ENCODE measurements at places on chromosomes 1 and 21.

DNA sequence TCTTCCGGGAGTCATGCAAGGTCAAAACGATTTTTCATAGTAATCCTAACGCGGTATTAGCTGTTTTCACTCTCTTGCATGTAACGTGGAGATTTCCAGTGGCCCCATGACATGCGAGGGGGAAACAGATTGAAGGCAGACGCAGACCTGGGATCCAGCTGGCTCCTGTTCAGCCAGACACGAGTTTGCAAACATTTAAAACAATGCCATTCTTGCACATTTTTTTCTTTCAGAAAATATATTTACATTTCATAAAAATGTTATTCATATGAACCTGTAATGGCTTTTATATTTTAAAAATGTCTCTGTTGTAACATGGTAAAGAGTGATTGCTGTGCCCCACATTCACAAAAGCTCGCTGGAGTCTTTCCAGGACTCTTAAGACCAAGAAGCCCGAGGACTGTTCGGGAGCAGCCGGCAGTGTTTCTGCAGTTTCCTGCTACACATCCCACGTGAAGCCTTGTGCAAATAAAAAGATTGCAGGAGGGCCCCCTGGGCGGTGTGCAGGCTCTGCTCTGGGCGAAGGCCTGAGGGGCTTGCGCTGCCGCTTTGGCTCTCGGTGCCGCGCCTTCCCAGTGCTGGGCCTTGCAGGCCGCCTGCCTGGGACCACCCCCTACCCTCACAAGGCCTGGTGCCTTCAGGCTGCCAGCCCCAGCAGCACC, 184.9 kb downstream of the DYRK1A start:
- peak; percentile 10 for DNase-seq

- no peak for DNase-seq
Measured at GRCh38 chr1:148166558-148167492, 14.7 kb upstream of the NBPF11 start.

DNA sequence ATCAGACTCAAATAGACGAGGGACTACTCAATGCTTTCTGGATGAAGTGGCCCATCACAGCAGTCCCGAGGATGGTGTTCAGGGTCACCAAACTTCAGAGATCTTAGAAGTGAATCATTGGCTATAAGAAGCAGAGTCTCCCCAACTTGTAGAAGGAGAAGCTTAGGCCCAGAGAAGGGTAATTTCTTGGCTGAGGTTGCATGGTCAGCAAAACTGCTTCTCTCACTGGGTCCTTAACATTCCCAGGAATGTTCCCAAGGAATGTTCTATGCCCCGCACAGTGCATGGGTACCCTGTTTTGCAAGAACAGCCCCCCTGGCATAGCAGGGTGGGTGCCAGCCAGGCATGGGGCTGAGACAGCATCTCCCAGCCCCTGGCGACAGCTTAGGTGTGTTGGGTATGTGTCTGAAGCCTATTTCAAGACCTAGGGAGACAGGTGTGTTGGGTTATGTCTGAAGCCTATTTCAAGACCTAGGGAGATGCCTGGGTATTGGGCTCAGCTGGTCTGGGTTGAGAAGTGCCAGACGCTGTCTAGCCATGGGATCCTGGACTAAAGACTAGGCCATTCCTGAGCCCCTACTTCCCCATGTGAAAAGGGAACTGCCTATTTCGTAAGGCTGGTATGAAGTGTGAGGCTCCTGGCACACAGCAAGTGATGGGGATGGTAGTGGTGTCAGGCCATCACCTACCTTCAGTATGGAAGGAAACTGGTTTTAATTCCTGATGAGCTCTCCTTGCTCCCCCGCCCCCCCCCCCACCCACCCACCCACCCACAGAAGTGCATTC, 26.1 kb downstream of the PADI6 start:
- no peak for DNase-seq

DNA sequence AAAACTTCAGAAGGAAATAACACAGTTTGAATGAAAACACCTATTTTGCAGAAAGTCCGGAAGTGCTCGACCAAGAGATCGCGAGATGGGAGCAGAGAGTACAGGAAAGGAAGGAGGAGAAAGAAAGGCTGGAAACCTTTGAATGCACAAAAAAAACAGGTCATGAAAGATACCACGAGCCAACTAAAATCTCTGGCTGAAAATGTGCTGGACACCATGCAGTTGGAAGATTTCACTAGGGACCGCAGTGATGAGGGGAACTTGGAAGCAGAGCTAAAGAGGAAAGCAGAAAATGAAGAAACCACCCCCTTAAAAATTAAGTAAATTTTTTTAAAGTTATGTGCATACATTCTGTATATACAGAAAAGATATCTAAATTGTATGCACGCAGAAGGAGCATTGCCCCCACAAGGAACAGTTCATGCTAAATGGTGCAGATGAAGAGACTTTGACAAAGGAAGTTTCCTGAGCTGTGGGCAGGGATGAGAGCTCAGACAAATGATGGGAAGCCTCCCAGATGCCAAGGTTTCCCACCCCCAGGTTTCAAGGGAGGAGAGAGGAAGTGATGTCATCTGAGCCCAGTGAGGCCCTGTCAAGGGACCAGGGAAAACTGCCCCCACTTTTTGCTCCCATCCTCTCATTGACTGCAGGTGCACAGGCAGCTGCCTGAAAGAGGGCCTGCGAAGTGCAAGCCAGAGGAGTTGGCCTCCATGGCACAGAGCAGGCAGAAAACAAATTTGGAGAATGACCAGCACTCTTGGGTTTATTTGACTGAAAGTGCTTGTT, 52.5 kb downstream of the ETS2 start:
- DNase-seq, result no peak

DNA sequence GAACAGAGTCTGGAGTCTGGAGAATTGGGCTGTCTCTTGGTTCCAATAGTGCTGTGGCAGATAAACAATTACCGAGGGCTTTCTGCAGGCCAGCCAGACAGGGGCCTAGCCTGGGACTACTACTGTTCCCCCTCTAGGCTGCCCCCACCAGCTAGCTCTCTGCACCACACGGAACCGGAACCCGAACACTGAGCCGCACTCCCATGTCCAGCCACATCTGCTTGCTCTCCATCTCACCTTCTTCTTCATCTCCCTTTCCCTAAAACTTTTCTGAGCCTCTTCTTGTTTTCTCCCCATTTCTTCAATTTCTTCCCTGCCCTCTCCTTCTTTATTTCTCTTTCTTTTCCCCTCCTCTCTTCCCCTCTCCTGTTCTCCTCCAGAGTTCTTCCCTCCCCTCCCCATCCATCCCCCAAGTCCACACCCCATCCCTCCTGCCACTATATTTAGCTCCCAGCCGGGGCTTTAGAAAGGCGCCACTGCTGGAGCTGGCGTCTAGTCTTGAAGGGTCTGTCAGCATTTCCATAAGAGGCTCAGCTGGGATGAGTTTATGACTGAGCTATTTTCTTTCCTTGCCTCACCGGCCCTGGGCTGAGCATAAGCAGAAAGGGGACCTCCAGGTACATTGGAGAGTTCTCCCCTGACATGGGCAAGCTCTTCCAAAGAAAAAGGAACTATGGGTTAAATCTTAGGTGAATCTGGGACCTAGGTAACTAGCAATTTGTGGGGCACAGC, 25.7 kb upstream of the ATP2B4 start:
- no peak for DNase-seq

GRCh38 chr1:185838111-185838510, 103.9 kb downstream of the HMCN1 start:
- DNase-seq, result no peak

GRCh38 chr1:150366416-150367296, 2.7 kb downstream of the RPRD2 start:
- DNase-seq, result no peak

GRCh38 chr21:33380483-33380998, 22.7 kb upstream of the IFNGR2 start:
- DNase-seq, result peak; percentile 90

DNA sequence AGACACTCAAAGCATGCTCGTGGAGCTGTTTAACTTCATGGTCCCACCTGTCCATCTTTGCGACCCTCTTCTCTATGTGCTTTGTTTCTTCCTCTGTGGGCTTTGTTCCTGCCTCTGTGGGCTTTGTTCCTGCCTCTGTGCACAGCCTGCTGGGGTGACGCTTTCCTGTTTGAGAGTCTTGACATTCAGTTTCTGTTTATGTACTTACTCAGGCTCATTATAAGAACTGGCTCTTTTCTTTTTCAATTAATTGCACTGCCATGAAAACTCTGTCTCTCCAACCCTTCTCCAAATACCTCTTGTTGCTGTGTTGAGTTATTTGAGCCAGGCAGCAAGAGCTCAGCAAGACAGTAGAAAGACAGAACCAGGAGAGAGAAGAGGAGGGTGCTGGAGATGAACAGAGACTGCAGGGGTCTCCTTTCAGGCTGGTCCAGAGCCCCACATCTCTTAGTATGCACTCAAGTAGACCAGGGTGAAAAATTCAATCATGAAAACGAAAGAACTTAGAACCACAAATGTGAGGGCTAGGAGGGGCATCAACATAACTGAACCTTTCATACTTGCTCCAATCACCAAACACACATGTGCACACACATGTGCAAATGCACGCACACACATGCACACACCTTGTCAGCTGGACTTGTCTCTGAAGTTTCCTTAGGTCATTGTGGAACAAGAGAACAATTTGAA, 88.3 kb upstream of the SGIP1 start:
- no peak for DNase-seq

DNA sequence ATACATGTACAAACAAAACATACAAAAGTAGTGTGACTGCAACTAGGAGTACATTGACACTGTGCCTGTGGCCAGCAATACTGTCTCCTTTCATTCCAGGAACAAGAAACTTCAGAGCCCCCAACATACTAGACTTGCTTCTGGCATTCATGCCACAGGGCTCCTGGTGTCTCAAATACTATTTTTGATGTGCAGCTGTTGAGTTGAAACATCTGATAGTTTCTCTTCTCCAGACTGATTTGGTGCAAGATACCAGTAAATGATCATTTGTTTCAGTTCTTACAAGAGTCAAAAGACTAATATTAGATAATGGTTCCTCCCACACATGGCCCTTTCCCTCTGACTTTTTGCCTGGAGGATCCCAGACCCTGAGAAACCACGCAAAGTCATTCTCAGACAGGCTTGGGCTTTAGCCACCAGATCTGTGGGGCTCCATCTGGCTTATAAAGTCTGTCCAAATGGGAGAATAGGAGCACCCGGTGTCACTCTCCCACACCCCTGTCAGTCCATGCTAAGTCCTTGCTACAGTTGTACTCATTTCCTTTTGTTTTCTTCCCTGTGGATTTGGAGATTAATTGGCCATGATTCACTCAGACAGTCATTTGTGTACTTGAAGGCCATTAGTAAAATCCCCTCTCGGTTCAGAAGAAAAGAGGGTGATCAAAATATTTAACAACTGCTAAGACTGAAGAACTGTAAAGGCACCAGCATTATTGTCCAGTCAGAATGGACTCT, 163.5 kb upstream of the RUNX1 start:
- no peak for DNase-seq

- DNase-seq, result no peak
Measured at GRCh38 chr1:151156515-151156819, at the start of gene TNFAIP8L2. TSS of gene TNFAIP8L2 (plus strand) at chr1:151156649. CDS start at chr1:151158698, 2,049 bp downstream.

GRCh38 chr1:94953746-94954145, 26.8 kb upstream of the CNN3 start:
- no peak for DNase-seq

DNA sequence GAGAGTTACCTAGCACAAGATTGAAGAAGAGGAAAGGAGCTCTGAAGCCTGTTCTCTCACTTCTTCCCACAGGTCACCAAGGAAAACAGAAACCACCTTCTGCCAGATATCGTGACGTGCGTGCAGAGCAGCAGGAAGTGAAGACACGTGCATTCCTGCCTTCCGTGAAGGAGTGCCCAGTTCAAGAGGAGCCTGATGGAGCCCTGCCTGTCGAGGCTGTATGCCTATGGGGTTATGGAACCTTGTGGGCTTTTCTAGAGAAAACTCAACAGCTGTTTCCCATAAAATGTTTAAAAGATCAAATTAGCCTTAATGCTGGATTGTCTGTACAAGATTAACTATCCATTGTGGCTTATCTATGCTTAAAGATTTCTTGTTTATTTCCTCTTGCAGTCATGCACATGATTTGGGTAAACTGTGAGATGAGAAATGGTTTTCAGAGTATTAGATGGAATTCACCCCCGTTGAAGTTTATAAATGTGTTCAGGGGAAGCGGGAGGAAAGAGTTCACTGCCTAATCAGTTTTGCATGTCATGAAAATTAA, 27.8 kb downstream of the NTPCR start:
- no peak for DNase-seq

- DNase-seq, result no peak
Measured at GRCh38 chr1:23101101-23101827, 67.4 kb downstream of the LUZP1 start.

DNA sequence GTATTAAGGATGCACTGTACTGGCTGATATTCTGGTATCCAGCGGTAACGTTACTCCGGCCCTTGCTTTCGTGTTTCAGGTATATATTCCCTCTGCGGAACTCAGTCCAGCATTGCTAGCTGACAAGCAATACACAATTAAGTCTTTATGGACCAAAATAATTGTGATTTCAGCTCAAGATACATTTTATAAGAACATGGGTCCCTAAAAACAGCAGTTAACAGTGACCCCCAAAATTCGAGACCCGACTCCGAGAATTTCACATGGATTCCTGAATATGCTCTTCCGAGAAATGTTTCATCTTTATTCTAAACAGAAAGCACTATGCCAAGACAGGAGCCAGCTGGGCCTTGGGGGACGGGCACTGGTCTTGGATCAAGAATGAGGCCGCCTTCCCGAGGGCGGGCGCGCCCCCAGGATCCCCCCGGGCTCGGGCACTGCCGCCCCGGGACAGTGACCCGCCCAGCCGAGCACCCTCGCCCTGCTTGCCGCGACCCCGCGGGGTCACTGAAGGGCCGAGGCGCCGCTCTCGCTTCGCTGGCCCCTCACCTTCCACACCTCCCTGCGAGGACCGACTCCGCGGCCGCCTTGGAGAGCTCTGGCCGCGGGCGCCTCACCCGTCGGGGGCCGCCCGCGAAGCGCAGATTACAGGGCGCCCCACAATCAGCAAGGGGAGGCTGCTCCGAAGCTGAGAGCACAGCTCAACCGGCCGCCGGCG, 610 bp downstream of the SCYL3 start:
- no peak for DNase-seq

DNA sequence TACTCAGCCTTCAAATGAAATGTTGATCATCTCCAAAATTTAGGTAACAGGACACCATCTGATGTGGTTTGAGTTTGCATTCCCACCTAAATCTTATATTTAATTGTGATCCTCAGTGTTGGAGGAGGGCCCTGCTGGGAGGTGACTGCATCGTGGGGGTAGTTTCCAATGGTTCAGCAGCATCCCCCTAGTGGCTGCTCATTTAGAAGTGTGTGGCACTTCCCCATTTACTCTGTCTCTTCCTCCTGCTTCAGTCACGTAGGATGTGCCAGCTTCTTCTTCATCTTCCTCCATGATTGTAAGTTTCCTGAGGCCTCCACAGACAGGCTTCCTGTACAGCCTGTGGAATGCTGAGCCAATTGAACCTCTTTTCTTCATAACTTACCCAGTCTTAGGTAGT, 731.2 kb downstream of the USP25 start:
- DNase-seq, result no peak

DNA sequence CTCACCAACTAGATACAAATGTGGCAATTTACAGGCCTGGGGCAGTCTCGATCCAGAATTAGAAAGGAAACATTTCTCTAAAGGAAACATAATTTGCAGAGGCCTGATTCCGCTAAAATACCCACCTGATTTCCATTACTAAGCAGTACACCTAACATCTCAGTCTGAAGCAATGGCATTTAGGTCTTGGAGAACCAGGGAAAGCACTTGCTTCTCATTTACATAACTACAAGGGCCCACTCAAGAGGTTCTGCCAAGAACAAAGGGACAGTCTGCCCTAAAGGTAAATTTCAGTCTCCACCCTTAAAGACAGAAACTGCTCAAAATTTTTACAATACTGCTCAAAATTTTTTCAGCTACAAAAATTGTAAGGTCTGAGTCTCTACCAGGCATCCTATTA, 123.7 kb upstream of the GJB5 start:
- DNase-seq, result no peak

- DNase-seq, result no peak
Measured at GRCh38 chr1:39680751-39681150, 8.8 kb upstream of the NT5C1A start.

GRCh38 chr1:194515916-194516315, 1329.5 kb upstream of the B3GALT2 start:
- no peak for DNase-seq

Measured in fibroblast of the conjunctiva (primary cell).